ENCODE measurements at places on chromosomes 6 and 20. TPM values are rescaled to one million over a fixed set of nuclear protein-coding genes. Genes with fewer than 3 reads are reported as not detected.

DNA sequence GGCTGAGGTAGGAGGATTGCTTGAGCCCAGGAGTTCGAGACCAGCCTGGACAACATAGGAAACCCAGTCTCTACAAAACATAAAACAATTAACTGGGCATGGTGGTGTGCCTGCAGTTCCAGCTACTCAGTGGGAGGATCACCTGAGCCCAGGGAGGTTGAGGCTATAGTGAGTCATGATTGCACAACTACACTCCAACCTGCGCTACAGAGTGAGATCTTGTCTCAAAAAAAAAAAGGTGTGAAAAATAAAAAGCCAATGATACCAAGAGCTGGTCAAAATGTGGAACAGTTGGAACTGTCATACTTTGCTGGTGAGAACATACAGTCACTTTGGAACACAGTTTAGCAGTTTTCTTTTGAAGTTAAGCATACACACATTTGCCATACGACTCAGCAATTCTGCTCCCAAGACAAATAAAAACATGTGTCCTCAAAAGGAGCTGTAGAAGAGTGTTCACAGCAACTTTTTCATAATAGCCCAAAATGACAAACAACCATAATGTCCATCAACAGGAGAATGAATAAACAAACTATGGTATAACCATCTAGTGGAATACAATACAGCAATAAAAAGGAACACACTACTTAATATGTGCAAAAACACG is 21.6 kb upstream of the FKBP5 start:
- DNase-seq, result no peak

DNA sequence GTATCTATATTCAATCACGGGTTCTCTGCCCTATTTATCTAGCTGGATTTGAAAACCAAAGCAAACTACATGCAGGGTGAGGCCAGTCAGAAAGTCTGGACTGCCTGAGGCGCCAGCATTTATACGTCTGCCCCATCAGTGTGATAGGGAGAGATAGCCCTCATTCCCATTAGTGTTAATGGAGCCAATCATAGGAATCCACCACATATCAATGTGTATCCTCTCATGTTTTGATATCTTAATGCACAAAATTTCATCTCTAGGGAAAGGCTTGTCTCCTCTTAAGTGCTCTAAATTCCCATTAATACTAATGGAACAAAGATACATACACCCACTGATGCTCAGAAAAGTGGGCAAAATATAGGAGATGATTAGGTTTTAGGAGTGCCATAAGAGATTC is 376.2 kb downstream of the BTBD3 start:
- DNase-seq, result no peak

DNA sequence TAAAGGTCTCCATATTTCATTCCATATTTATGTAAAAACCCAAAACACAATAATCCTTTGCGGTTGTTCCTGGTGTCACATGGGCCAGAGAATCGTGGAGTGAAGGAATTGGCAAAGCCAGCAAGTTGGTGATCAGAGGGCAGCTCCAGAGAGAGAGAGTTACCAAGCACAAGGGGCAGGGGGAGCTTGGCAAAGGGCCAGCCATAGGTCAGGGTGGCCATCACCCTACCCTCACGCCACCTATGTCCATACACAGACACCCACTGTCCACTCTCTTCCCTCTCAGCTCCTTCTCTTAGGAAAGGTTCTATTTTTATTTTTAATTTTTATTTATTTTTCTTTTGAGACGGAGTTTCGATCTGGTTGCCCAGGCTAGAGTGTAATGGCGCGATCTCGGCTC is 163.2 kb upstream of the JARID2 start:
- DNase-seq, result no peak

DNA sequence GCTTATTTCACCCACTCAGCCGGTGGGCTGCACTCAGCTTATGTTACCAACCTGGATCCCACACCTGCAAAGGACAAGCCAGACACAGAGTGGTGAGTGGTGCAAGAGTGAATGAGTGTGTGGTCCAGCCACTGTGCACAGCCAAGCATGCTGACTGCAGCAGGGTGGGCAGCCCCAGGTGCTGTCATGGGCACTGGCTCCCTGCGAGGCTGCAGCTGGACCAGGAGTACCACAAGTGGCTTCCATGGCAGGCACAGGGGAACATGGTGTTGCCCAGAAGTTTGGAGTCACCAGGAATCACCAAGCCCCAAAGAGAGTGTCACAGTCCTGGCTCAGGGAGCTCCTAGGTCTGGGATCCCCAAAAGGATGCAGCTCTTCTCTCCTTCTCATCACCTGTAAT is 1093.4 kb downstream of the KHDRBS2 start:
- DNase-seq, result no peak

DNA sequence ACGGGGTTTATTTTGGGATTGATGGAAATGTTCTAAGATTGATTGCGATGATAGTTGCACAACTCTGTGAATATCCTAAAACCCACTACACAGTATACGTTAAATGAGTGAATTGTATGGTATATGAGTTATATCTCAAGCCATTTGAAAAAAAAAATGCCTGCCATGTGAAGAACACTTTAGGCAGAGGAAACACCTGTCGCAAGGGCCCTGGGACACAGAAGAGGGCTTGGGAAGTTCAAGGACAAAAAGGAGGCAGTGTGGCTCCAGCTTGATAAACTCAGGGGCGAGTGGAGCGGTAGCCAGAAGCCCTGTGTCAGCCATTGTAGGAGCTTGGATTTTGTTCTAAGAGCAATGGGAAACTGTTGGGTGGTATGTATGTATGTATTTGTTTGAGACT is 37.0 kb downstream of the CEP250 start:
- no peak for DNase-seq

DNA sequence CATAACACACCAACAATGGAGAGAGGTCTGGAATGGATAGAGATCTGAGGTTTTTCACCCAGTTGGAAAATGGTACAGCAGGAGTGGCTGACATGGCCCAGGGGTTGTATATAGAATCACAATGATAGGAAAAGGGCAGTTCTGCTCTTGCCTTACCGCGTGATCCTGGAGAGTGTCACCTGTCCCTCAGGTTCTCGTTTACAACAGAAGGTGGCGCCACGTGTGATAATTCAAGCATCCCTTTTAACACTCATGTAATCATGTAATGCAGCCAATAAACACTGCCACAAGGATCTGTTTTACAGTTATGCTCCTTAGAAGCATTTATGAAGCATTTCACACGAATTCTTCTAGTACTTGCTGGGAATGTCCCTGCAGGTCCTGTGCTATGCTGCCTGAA is 12.9 kb upstream of the WFDC2 start:
- DNase-seq, result peak; percentile 35

DNA sequence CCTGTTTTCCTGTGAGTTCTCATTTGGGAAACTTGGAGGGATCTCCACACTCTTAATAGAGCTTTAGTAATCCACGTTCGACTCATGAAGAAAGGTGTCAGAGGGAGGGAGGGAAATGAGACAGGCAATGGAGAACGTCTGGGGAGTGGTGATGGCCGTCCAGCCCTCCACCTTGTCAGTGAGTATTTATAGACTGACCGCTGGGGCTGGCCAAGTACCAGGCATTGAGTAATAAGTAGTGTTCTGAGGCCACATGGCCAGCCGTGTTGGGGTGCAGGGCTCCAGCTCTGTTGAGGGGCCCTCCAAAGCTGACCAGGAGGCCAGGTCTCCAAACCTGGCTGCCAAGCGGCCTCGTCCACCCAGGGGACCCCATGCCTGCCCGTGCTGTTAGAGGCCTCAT is 11.3 kb upstream of the DSN1 start:
- peak; percentile 41 for DNase-seq

DNA sequence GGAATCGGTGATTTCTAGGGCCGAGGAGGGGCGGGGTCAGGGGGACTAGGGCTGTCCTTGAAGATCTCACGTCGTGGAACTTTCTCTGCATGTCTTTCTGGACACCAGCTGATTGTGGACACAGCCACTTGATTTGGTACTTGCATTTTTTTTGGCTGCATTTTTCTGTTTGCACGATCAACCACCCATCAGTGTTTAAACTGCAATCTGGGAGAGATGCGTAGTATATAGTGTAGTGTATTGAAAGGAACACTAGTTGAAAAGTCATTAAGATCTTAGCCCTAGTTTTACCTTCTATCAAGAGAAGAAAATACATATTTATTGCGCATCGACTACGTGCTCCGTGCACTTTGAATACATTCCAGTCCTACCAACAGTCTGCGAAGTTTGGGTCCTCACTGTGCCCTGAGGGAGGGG is 657 bp downstream of the NT5DC1 start:
- DNase-seq, result no peak

Gene ELOVL5
- 60.3 TPM for total RNA-seq

GRCh38 chr6:162940426-162940825 is 212.7 kb downstream of the PACRG start:
- peak; percentile 61 for DNase-seq

DNA sequence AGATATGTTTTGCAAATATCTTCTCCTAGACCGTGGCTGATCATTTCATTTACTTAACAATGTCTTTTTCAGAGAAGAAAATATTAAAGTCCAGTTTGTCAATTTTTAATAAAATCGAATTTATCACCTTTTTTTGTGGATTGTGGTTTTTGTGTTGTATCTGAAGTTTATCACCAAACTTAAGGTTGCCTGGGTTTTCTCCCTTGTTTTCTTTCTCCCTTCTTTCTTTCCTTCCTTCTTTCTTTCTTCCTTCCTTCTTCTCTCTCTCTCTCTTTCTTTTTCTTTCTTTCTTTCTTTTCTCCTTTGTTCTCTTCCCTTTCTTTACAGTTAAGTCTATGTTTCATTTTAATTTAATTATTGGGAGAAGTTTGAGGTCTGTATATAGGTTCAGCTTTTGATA is 68.7 kb downstream of the RNF182 start:
- DNase-seq, result no peak

GRCh38 chr6:45423111-45423823 is 45.5 kb upstream of the SUPT3H start:
- peak; percentile 70 for DNase-seq

GRCh38 chr20:7106910-7107309 is 339.4 kb downstream of the BMP2 start:
- DNase-seq, result no peak

DNA sequence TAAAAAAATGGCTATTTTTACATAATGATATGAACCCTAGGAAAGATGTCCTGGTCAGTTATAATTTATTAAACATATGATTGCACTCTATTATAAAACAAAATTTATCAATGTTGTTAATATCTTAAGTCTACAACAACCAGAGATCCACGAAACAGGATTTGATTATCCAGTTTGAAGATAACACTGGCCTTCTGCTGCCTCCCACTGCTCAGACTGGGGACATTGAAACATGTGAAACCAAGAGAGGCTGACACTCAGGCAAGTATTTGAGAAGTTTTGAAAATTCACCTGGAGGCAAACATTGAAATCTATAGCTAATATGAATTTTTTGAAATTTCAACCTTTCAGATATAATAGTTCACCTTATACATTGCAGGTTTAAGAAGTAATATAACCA is 219.3 kb upstream of the HSF2 start:
- DNase-seq, result peak; percentile 28
